ENCODE measurements at places on chromosomes 1 and 21.

- DNase-seq: no peak
These were observed 8.2 kb downstream of the PLA2G5 start for GRCh38 chr1:20078171-20078651.

DNA sequence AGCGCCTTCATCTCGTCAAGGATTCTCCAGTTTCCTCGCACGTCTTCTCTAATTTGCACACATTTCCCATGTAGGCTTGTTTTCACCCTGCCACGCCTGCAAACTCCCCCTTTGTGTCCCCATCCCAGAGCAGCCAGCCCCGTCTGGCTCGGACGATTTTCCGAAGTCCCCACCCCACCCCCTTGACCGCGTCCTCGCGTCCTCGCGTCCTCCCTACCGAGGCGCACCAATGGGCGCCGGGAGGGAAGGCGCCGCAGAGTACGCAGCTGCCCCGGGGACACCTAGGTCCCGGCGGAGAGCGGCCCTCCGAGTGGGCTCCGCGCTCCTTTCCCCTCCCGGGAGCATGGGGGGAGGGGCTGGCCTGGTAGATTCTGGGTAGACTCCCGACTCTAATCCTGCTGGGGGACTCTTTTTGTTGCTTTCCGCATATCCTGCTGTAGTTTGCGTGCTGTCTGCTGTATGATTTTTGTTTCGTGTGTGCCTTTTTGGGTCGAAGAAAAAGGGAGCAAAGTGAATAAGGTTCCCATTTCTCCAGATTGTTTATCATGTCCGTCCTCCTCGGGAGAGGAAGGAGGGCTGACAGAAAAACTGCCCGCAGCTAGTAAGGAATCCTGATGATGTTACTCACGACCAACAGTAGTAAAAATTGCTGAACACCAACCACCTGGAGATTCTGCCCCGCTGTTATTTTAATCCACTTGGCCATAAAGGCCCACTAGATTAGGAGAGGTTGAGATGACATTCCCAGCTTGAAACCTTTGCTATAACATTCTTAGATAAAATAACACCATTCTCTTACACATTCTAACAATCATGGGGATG lies 1.5 kb downstream of the CACHD1 start:
- DNase-seq: peak; percentile 22

- no peak for DNase-seq
These were observed 622.9 kb upstream of the ADAMTS5 start for GRCh38 chr21:27589781-27590180.

GRCh38 chr1:181251001-181251712 lies 162.7 kb downstream of the IER5 start:
- no peak for DNase-seq

DNA sequence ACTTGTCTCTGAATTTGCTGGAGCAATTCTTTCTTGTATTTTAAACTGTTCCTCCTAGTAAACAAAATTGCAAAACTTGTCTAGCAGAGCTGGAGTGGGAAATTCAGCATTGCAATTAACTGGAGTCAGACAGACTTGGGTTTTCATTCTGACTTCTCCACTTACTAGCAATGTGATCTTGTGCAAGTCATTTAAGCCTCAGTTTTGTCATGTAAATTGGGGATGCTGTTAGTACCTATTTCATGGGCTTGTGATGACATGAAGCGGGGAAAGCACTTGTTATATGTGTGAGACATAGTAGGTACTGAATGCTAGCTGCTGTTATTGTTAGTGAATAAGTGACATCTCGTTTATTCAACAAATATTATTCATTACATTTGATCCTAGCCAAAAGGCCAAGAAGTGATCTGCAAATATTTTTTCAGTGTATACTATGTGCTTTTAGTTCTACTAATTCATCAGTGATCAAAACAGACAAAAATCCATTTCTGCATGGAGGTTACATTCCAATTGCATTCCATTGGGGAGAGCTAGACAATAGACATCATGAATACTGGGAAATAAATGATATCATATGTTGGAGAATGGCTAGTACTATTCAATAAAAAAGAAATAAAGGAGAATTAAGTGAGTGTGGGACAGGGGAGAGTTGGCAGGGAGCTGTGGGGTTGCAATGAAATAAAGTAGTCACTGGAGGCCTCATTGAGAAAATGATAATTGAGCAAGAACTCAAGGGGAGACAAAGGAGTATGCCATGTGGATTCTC lies 47.1 kb downstream of the CACHD1 start:
- DNase-seq: no peak

DNA sequence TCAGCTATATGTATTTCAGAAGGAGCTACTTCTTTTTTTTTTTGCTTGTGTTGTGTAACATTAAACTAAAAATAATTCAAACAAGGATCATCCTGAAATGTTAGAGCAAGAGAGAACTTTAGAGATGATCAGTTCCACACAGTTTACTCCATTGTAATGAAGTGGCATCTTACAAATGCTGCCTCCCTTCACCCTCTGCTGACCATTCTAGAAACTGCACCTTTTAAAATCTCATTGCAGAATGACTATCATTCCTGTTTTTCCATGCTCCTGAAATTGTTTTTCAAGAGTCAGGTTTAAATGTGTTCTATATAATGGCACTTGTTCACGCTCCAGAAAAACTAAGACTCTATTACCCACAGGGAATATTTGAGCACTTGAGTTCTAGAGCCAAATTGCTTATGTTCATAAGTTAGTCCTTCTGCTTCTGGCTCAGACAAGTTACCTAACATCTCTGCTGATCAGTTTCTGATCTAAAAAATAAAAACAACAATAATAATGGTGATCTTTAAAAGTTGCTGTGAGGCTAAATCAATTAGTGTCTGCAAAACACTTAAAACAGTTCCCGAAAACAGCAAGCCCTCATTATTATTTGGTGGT lies 21.5 kb upstream of the SLC44A5 start:
- DNase-seq: no peak

GRCh38 chr1:20913242-20913641 lies 126.1 kb upstream of the HP1BP3 start:
- no peak for DNase-seq

DNA sequence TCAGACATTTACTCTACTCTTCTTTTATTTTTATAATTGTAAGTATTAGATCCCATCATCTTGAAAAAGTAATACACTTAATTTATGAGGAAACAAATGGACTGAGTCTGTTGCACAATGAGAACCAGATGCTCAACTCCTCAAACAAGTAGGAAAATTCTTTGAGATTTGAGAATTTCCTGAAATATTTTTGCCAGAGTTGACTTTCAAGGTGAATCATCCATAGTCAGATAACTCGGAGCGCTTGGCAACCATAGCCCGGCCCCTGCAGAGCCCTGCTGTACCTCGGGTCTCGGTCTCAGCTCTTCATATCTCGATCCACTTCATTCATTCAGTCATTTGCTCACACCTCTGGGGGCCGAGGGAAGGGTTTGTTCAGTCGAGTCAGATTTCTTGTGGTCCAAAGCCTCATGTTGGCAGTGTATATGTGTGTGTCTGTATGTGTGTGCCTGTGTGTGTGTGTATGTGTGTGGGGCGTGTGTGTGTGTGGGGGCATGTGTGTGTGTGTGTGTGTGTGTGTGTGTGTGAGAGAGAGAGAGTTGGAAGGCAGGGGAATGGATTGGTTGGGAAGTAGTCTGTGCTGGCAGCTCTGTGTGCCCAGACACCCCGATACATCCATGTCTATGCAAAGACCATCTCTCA lies 18.1 kb upstream of the PCP4 start:
- no peak for DNase-seq

DNA sequence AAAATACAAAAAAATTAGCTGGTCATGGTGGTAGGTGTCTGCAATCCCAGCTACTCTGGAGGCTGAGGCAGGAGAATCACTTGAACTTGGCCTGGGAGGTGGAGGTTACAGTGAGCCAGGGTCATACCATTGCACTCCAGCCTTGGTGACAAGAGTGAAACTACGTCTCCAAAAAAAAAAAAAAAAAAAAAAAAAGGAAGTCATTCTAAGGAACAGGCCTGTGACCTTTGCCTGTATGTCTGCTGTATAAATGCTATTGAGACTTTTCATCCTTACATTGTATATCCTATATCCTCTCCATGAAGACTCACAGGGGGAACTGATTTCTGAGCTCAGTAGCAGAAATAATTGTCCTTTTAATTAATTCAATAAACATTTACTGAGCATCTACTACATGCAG lies 7.5 kb upstream of the CTPS1 start:
- no peak for DNase-seq

GRCh38 chr1:32208891-32209328 lies at the start of gene DCDC2B:
DCDC2B (plus strand) TSS chr1:32209089; CDS start chr1:32209094, 5 bp downstream.
- no peak for DNase-seq

- no peak for DNase-seq
These were observed 51.6 kb upstream of the CNTN2 start for GRCh38 chr1:204991342-204991844.

- no peak for DNase-seq
These were observed 30.7 kb upstream of the NLRP3 start for GRCh38 chr1:247385283-247385682.

DNA sequence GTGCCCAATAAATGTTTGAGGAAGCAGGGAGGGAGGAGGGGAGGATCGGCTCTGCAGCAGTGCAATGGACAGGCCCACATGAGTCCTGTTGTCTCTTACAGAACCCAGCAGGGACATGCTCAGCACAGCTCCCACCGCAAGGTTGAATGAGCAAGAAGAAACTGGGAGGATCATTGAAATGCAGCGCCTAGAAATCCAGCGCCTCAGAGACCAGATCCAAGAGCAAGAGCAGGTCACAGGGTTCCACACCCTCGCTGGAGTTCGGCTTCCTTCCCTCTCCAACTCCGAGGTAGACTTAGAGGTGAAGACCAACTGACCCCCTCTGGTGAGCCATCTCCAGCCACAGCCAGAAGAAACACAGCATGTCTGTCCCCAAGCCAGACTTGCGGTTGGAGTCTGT lies 15.9 kb upstream of the TMEM125 start:
- no peak for DNase-seq

- no peak for DNase-seq
These were observed 75.0 kb downstream of the MRPS6 start for GRCh38 chr21:34148419-34148804.

DNA sequence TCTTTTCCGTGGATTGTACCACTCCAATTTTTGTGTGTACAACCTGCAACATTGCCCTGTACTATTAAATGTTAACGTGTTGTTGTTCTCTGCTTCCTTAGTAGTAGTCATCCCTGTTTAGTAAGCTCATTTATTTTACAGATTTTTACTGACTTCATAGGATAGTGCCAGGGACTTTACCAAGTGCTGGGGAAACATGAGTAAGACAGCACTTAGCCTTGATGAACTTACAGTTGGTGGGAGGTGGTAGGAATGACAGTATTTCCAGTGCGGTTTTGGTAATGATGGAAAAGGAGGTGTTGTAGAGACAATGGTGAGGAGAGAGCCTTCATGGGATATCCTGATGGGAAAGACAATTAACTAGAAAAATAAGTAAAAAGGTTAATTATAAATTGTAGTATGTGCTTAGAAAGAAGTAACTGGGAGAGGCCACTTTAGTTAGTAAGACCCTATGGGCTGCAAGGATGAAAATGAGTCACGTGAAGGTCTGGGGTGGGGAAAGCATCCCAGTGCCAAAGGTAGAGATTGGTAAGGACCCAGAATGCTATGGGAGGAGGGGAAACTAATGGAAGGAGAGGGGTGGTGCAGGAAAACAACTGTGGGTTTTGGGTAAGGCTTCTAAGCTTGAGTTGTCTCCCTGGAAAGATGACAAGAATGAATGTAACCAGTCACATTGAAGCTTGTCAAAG lies 1.7 kb downstream of the RLF start:
- DNase-seq: no peak

- DNase-seq: no peak
These were observed 27.9 kb downstream of the EBNA1BP2 start for GRCh38 chr1:43144237-43144636.

- peak; percentile 76 for DNase-seq
These were observed 1.9 kb downstream of the S100A11 start for GRCh38 chr1:152034654-152035538.

DNA sequence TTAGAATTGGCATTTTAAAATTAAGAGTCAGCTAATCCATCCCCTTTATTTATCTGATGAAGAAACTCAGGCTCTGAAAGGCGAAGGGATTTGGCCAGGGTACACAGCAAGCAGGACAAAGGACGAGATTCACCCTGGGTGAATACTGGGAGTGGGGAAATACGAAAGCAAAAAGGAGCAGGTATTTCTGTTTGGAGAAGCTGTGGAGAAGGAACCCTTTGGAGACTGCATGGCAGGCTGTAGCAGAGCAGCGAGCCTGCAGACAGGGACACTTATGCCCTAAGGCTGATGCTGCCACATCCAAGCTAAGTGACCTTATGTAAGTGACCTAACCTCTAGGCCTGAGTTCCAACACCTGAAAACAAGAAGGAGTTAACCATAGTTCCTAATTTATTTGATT lies 207.2 kb upstream of the C1orf87 start:
- no peak for DNase-seq

- no peak for DNase-seq
These were observed 29.4 kb upstream of the SSX2IP start for GRCh38 chr1:84719543-84720217.

DNA sequence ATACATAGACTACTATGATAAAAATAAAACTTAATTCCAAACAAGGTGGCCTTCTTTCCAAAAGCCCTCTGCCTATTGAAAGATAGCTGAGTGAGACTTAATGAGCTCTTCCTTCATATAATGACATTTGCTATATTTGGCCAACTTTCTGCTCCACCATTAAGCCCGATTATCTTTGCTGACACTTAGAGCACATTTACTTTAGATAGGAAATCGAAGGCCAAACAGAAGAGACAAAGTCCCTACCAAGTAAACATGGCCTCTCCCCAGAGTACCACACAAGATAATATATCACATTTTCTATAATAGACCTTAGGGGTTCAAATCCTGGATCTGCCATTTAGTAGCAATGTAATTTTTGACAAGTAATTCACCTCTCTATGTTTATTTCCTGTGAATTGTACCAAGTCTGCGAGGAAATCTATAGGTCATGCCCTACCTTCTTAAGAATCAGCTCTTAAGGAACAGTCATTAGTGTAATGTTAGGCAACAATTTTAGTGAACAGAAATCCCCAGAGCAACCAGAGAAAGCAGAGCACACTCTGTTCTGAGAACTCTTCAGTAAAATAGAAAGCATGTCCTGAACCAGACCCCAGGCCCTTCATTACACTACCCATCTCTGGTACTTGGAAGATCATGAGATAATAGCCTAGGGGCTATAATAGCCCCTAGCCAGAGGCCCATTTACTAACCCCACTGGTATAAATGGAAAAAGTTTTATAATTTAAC lies 17.3 kb upstream of the COA6 start:
- DNase-seq: no peak

DNA sequence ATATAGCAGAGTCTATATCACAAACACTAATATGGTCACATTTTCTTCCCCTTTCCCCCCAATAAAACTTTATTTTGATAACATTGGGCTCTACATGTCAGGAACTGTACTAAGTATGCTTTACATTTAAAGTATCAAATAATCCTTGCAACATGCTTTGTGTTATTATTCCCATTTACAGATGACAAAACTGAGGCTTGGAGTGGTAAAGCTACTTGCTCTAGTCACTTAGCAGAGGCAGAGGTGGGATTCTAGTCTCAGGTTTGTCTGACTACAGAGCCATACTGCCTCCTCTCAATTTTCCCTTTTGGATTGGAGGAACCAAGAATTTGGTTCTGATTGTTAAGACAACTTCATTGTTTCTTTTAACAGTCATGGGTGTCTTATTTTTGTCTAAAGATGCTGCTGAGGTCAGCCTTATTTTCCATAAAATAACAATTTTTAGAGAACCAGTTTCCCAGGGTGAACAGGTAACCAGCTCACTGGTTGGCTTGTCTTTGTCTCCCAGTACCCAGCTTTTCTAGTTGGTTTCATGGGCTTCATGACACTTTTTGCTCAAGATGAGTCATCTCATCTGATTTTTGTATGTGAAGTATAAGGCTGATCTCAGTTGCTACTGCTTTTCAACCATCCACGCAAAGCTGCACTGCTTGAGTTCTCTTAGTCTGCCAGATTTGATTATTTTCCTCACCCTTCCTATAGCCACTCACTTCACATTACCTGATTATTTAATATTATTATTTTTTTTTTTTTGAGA lies 81.0 kb upstream of the ARID1A start:
- DNase-seq: no peak
